HT-29 (cell line): ENCODE measurements at places on chromosomes 1 and 21.

DNA sequence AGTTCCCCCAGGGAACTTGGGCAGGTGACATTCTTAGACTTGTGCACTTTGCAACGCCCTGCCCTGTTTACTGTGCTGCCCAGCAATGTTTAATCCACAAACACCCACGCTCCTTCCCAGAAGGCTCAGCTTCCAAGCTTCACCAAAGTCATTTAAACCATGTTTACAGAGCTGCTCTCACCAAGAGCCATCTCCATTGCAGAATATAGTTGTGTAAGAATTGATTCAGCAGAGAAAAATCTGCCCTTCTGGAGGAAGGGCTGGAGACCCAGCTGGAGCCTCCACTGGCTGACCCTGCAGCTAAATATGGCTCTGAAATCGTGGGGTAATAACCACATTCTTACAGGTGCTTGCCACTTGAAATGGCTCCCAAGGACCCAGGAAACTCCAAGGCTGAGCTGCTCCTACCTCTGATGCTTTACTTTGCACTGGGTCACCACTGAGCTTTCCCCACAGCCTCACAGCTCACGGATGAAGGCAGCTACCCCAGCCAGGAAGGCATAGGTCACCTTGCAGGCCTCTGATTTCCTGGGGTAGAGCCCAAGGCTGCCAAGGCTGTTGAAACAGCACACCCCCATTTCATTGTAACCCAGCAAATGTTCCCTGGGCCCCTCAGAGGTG is 8.7 kb downstream of the CAPN2 start:
- DNase-seq: peak; percentile 71

GRCh38 chr1:35915693-35916092 is 15.2 kb upstream of the AGO3 start:
- DNase-seq: no peak

- peak; percentile 37 for DNase-seq
Measured at GRCh38 chr1:234188454-234188792, 184.8 kb upstream of the COA6 start.

DNA sequence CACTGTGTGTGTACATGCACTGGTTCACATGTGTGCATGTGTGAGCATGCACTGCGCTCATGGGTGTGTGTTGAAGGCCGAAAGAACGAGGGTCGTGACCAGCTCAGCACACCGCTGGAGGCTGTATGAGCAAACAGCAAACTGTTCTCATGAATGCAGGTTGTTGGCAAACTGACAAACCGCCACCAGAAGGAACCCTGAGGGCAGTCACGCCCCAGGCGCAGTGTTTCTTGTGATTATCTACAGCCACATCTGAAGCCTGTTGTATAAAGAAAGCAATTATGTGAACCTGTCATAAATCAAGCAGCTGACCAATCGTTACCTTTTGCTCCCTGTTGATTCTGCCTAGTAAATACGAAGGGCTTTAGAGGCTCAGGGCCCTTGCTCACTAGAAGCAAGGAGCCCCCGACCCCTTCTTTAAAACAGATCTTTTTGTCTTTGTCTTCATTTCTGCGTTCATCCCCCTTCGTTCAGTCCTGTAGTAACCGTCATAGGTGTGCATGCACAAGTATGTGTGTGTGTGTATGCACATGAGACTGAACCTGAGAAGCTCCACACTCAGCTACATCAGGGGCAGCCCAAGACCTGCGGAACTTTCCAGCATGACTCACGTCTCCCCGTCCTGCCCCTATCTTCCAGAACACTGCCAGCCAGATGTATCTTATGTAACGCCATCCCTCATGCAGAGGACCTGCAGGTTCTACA is 16.8 kb upstream of the RIPK4 start:
- peak; percentile 90 for DNase-seq

GRCh38 chr1:89555550-89555949 is 30.9 kb downstream of the LRRC8B start:
- no peak for DNase-seq

GRCh38 chr1:91777630-91778300 is 108.2 kb downstream of the TGFBR3 start:
- no peak for DNase-seq

DNA sequence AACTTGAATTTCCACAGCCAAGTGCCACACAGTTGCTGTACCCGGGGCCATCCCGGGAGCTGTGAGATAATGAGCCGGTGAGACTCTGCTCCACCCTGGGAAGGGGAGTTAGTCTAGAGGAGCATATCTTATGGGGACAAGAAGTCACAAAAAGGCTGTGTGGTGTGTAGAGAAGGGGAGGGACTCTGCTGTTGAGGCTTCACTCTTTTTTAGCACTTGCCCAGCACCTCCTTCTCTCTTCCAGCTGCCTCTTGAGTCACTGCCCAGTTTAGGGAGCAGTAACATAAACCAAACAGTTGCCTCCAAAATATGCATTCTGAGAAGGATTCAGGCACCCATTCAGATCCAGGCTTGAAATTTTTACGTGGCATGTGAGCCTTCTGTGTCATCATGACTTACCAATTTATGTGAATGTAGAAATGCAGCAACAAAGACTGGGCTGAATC is 744 bp upstream of the WDR26 start:
- DNase-seq: peak; percentile 39
